ENCODE measurements at places on chromosomes 3 and 15. TPM values are rescaled to one million over a fixed set of nuclear protein-coding genes. Genes with fewer than 3 reads are reported as not detected.

NPTN gene
- total RNA-seq = 33.6 TPM

PLXNA1 gene
- total RNA-seq = 11.7 TPM

IGF2BP2 gene
- 0.30 TPM for total RNA-seq

RTP3 gene
- total RNA-seq = not detected

Data from T-cell (primary cell).